ENCODE measurements at places on chromosomes 4 and X.

DNA sequence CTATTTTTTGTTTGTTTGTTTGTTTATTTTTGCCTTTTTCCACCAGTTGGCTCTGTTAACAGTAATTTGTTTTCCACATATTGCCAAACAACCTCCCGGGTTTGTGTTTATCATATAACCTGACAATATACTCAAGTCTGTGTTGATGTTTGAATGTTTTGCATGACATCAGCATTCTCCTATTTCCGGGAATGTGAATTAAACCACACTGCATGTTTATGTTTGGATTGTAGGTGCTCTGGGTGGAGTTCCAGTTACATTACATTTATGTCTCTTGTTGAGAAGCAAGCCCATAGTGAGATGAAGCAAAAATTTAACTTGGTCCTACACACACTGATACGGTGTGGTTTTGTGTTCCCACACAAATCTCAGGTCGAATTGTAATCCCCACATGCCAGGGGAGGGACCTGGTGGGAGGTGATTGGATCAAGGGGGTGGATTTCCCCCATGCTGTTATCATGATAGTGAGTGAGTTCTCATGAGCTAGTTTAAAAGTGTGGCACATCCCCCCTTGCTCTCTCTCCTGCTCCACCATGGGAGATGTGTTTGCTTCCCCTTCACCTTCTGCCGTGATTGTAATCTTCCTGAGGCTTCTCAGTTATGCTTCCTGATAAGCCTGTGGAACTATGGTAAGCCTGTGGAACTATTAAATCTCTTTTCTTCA is 54.4 kb upstream of the CLNK start:
- DNase-seq, result no peak

DNA sequence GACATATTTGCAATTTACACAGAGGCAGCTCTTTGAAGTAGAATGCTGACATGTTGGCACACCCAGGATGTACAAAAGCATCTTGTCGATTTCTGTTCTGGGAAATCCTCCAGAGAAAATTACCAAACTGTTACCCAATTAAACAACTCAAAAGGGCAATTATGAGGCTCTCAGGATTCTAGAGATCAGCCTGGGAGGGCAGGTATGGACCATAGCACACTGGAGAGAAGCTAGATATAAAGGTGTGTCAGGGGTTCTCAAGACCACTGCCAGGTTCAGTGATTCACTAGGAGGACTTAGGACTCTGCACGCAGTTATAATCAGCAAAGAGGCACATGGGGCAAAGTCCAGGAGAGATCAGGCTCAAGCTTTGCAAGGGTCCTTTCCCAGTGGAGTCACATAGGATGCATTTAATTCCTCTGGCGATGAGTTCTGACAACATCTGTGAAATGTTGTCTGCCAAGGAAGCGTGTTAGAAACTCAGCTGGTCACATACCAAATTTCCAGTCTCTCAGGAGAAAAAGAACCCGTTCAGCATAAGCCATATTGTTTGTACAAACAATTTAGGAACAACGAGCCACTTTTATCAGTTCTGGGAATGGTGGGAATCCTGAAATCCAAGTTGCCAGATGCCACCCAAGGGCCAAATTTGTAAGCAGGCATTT is 100.8 kb downstream of the SYTL5 start:
- no peak for DNase-seq

GRCh38 chr4:156790866-156791265 is 180.7 kb downstream of the PDGFC start:
- no peak for DNase-seq

GRCh38 chrX:43985511-43985910 is 12.3 kb upstream of the NDP start:
- DNase-seq, result no peak

DNA sequence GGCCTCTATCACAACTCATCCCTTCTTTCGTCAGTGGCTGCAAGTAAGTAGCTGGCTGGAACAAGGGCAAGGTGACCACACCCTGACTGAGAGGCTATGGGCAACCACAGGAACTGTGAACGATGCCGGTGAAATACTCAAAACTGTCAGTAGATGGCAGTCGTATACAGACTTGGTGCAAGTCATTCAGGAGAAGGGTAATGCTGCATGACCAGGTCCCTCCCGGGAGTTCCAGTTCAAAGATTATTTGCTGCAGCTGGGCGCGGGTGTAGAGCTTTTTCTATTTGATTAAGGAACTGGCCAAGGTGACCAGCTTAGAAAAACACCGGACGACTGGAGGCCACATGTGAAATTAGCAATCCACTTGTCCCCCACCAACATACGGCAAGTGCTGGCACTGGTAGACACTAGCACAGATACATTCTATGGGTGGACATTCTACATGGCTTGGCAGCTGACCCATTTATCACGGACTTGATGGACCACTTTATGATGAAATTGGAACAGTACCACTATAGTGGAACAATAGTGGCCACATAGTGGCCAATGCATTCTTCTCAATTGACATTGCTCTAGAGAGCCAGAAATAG is 726.6 kb downstream of the TRAM1L1 start:
- DNase-seq, result no peak

DNA sequence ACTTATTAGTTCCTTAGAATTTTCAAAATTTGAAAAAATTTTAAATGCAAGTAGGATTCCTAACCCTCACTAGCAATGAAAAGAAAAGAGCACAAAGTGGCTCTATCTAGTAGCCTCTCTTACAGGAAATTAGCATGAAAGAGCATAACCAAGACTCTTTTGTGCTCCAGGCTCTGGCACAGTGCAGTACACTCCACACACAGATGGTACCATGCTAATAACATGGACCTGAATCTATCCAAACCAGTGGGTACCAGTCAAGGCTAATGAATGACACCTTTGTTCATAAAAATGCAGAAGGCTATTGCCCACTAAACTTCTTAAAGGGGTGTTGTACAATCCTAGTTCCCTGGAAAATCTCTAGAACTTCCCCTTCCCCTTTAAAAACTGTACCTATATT is 119.0 kb downstream of the MANBA start:
- DNase-seq, result no peak

GRCh38 chrX:17278961-17279360 is 96.0 kb upstream of the NHS start:
- no peak for DNase-seq

DNA sequence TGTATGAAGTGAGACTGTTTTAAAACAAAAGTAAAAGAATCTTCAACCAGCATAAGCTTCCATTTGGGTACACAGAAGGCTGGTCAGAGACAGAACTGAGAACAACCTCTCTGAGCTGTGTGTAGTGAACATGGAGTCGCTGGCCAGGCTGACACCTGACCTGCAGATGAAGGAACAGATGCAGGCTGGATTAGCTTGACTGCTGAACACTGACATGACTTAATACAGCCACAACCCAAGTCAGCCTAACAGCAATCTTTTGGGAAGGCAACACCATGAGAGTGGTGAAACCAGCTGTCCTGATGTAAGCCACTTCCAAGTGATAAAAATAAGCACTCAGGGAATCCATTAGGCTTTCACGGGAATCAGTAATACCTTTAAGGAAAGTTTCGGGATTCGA is 10.1 kb downstream of the SCARB2 start:
- no peak for DNase-seq

DNA sequence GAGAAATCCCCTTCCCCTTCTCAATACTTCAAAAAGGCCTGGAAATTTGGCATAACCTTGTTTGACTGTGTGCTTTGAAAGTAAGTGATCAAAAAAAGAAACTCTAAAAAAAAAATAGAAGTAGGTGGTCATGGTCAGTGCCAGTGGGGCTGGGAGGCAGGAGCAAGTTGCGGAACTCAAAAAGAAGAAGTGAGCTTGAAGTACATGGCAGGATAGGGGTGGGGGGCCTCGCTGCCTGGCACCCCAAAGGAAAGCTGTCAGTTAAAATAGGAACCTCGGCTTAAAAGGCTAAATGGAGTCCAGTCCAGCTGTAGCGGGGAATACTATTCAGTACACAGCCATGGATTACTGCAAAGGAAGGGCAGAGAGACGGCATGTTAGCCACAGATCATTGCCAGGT is 12.2 kb upstream of the NKRF start:
- no peak for DNase-seq

- DNase-seq, result no peak
These were observed 49.7 kb downstream of the XIAP start for GRCh38 chrX:123909523-123909922.

- DNase-seq, result no peak
These were observed 18.9 kb upstream of the GLRA3 start for GRCh38 chr4:174847801-174848427.

GRCh38 chr4:148025981-148026380 is 294.1 kb downstream of the ARHGAP10 start:
- DNase-seq, result no peak
